Ovary (tissue), 10 donors: ENCODE measurements at places on chromosomes 1 and 21. TPM values are rescaled to one million over a fixed set of nuclear protein-coding genes. Genes with fewer than 3 reads are reported as not detected.

GRCh38 chr1:89606227-89606980 is 26.5 kb upstream of the LRRC8C start:
- H3K4me3 ChIP-seq = no peak overlapping the region
- no peak overlapping the region for H3K27ac ChIP-seq
- no peaks in the 10 kb centered on the region for H3K27me3 ChIP-seq

- no peak overlapping the region for H3K27ac ChIP-seq
- peaks cover 6% of the 10 kb centered on the region for H3K4me1 ChIP-seq
- H3K36me3 ChIP-seq = no peaks in the 10 kb centered on the region
- no peak overlapping the region for H3K4me3 ChIP-seq
These were observed 144.6 kb downstream of the MAGI3 start for GRCh38 chr1:113534875-113535274.

- no peak overlapping the region for H3K4me3 ChIP-seq
- no peak overlapping the region for H3K27ac ChIP-seq
- H3K27me3 ChIP-seq = no peaks in the 10 kb centered on the region
- no peaks in the 10 kb centered on the region for H3K4me1 ChIP-seq
These were observed 620.3 kb upstream of the PLXNA2 start for GRCh38 chr1:208864366-208864965.

DNA sequence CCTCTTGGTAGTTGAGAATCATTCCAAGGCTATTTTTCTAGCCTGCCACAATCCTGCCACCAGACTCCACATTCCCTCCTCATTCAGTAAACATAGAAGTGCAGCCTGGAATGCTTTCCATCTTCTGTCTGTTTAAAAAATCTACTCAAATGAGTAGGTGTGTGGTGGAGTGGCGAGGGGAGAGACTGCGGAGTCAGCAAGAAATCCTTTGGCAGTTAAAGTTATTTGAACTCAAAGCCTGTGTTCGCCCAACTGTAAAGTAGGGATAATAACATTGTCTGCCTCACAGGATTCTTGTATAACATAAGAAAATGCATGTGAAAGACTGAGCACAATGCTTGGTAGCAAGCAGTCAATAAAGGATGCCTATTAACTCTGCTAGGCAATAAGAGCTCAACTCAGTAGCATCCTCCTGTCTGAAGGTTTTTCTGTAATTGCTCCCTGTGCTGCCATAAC is 22.2 kb upstream of the DPT start:
- H3K27ac ChIP-seq = no peak overlapping the region
- H3K36me3 ChIP-seq = no peaks in the 10 kb centered on the region
- no peaks in the 10 kb centered on the region for H3K27me3 ChIP-seq
- no peaks in the 10 kb centered on the region for H3K4me1 ChIP-seq
- no peak for DNase-seq

GRCh38 chr1:227728892-227729143 is 6.3 kb downstream of the JMJD4 start:
- peaks cover 23% of the 10 kb centered on the region for H3K4me1 ChIP-seq
- H3K27ac ChIP-seq = peak overlapping the region; percentile 90
- no peaks in the 10 kb centered on the region for H3K27me3 ChIP-seq
- no peaks in the 10 kb centered on the region for H3K36me3 ChIP-seq

GRCh38 chr1:16018749-16019643 is 1.2 kb upstream of the HSPB7 start:
- peaks cover 24% of the 10 kb centered on the region for H3K4me1 ChIP-seq
- H3K27me3 ChIP-seq = no peaks in the 10 kb centered on the region
- peak; percentile 31 for DNase-seq
- H3K36me3 ChIP-seq = no peaks in the 10 kb centered on the region
- peak overlapping the region; percentile 98 for H3K27ac ChIP-seq

- H3K36me3 ChIP-seq = no peaks in the 10 kb centered on the region
- H3K27me3 ChIP-seq = no peaks in the 10 kb centered on the region
- H3K4me1 ChIP-seq = no peaks in the 10 kb centered on the region
- DNase-seq = no peak
- no peak overlapping the region for H3K4me3 ChIP-seq
These were observed 24.7 kb upstream of the LRRN2 start for GRCh38 chr1:204709960-204710912.

GRCh38 chr1:42320708-42321107 is 14.3 kb downstream of the FOXJ3 start:
- peaks cover 10% of the 10 kb centered on the region for H3K4me1 ChIP-seq
- H3K27me3 ChIP-seq = no peaks in the 10 kb centered on the region
- no peak overlapping the region for H3K27ac ChIP-seq
- no peak overlapping the region for H3K4me3 ChIP-seq

GRCh38 chr1:114473796-114474195 is 37.2 kb downstream of the TRIM33 start:
- no peak for DNase-seq
- H3K4me1 ChIP-seq = peaks cover 7% of the 10 kb centered on the region
- H3K4me3 ChIP-seq = no peak overlapping the region
- no peaks in the 10 kb centered on the region for H3K27me3 ChIP-seq

DNA sequence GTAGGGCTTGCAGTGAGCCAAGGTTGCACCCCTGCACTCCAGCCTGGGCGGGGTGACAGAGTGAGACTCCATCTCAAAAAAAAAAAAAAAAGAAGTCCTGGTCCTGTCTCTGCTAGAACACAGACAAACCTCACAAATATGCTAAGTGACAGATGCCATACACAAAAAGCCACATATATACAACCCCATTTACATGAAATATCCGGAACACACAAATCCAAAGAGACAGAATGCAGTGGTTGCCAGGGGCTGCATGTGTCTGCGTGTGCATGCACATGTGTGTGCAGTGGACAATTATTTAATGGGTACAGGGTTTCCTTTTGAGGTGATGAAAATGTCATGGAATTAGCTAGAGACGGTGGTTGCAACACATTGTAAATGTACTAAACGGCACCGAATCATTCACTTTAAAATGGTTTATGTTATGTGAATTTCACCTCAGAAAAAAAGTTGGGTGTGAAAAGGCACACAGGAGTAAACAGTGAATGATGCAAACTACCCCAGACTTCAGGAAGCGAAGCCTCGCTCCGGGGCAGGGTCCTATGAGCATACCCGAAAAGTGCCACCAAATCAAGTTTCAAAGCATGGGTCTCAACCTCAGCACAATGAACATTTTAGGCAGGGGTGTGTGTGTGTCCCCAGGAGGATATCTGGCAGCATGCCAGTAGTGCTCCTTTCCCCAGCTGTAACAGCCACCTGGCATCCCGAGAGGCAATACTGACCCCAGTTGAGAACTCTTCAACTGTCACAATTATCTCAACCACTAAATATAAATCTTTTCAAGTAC is 48.3 kb downstream of the GNB1 start:
- no peak overlapping the region for H3K4me3 ChIP-seq
- H3K27me3 ChIP-seq = no peaks in the 10 kb centered on the region
- peaks cover 16% of the 10 kb centered on the region for H3K4me1 ChIP-seq
- no peak overlapping the region for H3K27ac ChIP-seq
- H3K36me3 ChIP-seq = no peaks in the 10 kb centered on the region
- no peak for DNase-seq

GRCh38 chr1:38848071-38848470 is 11.5 kb downstream of the RRAGC start:
- no peaks in the 10 kb centered on the region for H3K27me3 ChIP-seq
- no peak for DNase-seq
- H3K4me1 ChIP-seq = no peaks in the 10 kb centered on the region
- no peaks in the 10 kb centered on the region for H3K36me3 ChIP-seq
- H3K27ac ChIP-seq = no peak overlapping the region
- no peak overlapping the region for H3K4me3 ChIP-seq

DNA sequence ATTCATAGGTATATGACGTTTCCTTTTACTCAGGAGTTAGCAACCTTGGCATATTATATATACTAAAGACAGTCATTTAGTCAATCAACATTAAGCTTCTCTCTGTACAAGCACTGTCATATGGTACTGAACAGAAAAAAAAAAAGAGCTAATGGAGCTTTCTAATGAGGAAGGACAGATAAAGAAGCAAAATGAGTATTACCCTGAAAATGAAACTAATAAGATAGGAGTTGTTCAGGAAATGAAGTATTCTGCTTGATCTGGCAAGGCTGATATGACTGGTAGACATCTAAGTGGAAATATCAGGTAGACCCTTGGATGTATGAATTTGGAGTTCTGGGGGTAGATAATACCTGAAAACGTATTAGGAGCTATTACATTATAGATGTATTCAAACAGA is 4.3 kb upstream of the IKBKE start:
- no peak overlapping the region for H3K4me3 ChIP-seq
- no peak overlapping the region for H3K27ac ChIP-seq
- peaks cover 9% of the 10 kb centered on the region for H3K4me1 ChIP-seq
- no peaks in the 10 kb centered on the region for H3K36me3 ChIP-seq
- H3K27me3 ChIP-seq = no peaks in the 10 kb centered on the region

GRCh38 chr21:34128674-34129038 is 55.3 kb downstream of the MRPS6 start:
- H3K4me1 ChIP-seq = peaks cover 30% of the 10 kb centered on the region
- H3K4me3 ChIP-seq = no peak overlapping the region
- peak overlapping the region; percentile 52 for H3K27ac ChIP-seq
- no peaks in the 10 kb centered on the region for H3K36me3 ChIP-seq
- no peak for DNase-seq

- no peak overlapping the region for H3K4me3 ChIP-seq
- H3K27me3 ChIP-seq = no peaks in the 10 kb centered on the region
- no peaks in the 10 kb centered on the region for H3K36me3 ChIP-seq
These were observed 17.6 kb upstream of the CLIC4 start for GRCh38 chr1:24727501-24728216.

GRCh38 chr1:180542838-180543145 is 16.0 kb upstream of the OVAAL start:
- H3K36me3 ChIP-seq = no peaks in the 10 kb centered on the region
- no peaks in the 10 kb centered on the region for H3K27me3 ChIP-seq
- no peak overlapping the region for H3K27ac ChIP-seq
- DNase-seq = no peak
- H3K4me1 ChIP-seq = peaks cover 4% of the 10 kb centered on the region

DNA sequence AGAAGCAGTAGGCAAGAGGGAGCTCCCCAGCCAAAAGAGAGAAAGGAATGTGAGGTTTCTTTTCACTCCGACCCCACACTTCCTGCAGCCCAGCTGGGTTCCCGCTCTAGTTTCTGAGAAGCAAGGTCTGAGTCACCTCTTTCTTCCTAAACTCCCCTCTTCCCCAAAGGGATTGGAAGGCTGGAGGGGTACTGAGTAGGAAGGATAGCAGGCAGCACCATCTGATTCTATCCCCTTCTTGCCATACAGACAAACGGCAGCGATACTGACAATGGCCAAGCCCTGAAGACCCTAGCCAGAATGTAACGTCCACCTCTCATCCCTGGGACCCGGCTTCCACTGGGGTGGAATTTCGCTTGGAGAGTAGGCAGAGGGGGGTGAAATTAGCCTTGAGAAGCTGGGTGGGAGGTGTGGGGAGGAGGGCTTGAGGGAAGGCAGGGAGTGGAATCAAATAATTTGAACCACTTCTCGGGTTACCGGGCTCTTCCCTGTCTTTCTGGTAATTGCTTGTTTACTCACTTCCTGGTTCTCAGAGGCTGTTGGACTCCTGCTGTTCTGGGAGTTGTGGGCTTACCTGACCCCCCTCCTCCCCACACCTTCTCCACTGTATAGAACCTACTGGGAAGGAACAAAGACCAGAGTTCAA is 13.2 kb downstream of the IER5 start:
- no peak overlapping the region for H3K4me3 ChIP-seq
- no peaks in the 10 kb centered on the region for H3K27me3 ChIP-seq
- H3K36me3 ChIP-seq = no peaks in the 10 kb centered on the region
- H3K4me1 ChIP-seq = peaks cover 11% of the 10 kb centered on the region
- DNase-seq = no peak
- no peak overlapping the region for H3K27ac ChIP-seq

DNA sequence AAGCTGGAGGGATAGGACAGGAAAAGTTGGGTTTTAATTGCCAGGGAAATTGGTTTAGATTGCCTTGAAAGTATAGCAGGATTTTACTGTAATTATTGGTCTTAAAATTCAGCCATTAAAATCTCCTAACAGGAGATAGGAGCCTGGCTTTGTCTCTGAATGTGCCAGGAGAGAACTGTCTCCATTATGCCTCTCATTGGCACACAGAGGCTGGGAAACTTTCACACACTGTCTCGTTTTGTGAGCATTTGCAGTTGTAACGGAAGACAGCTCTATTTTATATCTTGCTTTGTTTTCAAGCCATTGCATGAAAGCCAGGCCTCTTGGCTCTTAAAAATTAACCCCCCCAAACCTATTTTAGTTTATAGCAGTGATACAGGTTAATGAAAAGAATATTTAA is 12.5 kb downstream of the DNAJC6 start:
- DNase-seq = no peak
- H3K27me3 ChIP-seq = no peaks in the 10 kb centered on the region
- no peaks in the 10 kb centered on the region for H3K4me1 ChIP-seq
- H3K36me3 ChIP-seq = no peaks in the 10 kb centered on the region
- H3K4me3 ChIP-seq = no peak overlapping the region

- no peaks in the 10 kb centered on the region for H3K36me3 ChIP-seq
- no peaks in the 10 kb centered on the region for H3K27me3 ChIP-seq
- no peak for DNase-seq
- H3K27ac ChIP-seq = no peak overlapping the region
- no peaks in the 10 kb centered on the region for H3K4me1 ChIP-seq
These were observed 49.4 kb downstream of the NENF start for GRCh38 chr1:212482006-212482636.

GRCh38 chr1:246492611-246493245 is 14.4 kb downstream of the SMYD3 start:
- no peaks in the 10 kb centered on the region for H3K27me3 ChIP-seq
- peak; percentile 75 for DNase-seq
- H3K4me1 ChIP-seq = no peaks in the 10 kb centered on the region
- H3K36me3 ChIP-seq = no peaks in the 10 kb centered on the region

GRCh38 chr1:114559356-114559755 is 22.1 kb downstream of the BCAS2 start:
- H3K36me3 ChIP-seq = no peaks in the 10 kb centered on the region
- DNase-seq = no peak
- H3K4me1 ChIP-seq = no peaks in the 10 kb centered on the region
- H3K27ac ChIP-seq = no peak overlapping the region

GRCh38 chr1:183699616-183700160 is 46.6 kb upstream of the APOBEC4 start:
- H3K27ac ChIP-seq = no peak overlapping the region
- H3K27me3 ChIP-seq = no peaks in the 10 kb centered on the region
- H3K4me3 ChIP-seq = no peak overlapping the region
- H3K36me3 ChIP-seq = no peaks in the 10 kb centered on the region
- DNase-seq = no peak

S100A12 gene
- 1.0 TPM for total RNA-seq

ENAH gene
- total RNA-seq = 54.6 TPM

KCNT2 gene
- total RNA-seq = 9.3 TPM

FUCA1 gene
- total RNA-seq = 27.1 TPM

CD244 gene
- total RNA-seq = 1.2 TPM

SPRR1B gene
- total RNA-seq = not detected

ZNF697 gene
- total RNA-seq = 9.1 TPM

C1orf167 gene
- total RNA-seq = 0.85 TPM

ABCG1 gene
- total RNA-seq = 4.3 TPM

SLC5A3 gene
- 15.4 TPM for total RNA-seq

OPRD1 gene
- total RNA-seq = not detected

LHX8 gene
- not detected for total RNA-seq

FALEC gene
- total RNA-seq = not detected

HUNK gene
- 0.30 TPM for total RNA-seq
